ENCODE measurements at places on chromosomes 2 and 18.

GRCh38 chr2:180618570-180618969 lies 361.8 kb upstream of the UBE2E3 start:
- DNase-seq = no peak

DNA sequence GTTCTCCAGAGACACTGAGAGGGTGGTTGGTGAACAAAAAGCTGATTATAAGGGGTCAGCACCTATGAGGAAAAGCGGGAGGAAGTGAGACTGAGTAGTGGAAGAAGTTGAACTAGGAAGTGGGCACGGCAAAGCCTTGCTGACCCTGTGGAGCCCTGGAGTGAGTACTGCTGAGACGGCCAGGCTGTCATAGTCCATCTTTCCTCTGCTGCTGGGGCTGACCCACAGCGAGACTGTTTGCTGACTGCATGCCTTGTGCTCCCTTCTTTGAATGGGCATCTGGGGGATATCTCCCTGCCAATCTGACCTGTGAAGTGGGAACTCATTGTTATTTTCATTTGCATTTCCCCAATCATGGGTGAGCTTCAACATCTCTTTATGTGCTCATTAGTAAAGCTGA lies 92.4 kb upstream of the LDAH start:
- no peak for DNase-seq

- DNase-seq = no peak
Measured at GRCh38 chr2:70943205-70943871, 7.6 kb downstream of the ATP6V1B1 start.

- no peak for DNase-seq
Measured at GRCh38 chr2:70691497-70692140, 76.4 kb downstream of the ADD2 start.

DNA sequence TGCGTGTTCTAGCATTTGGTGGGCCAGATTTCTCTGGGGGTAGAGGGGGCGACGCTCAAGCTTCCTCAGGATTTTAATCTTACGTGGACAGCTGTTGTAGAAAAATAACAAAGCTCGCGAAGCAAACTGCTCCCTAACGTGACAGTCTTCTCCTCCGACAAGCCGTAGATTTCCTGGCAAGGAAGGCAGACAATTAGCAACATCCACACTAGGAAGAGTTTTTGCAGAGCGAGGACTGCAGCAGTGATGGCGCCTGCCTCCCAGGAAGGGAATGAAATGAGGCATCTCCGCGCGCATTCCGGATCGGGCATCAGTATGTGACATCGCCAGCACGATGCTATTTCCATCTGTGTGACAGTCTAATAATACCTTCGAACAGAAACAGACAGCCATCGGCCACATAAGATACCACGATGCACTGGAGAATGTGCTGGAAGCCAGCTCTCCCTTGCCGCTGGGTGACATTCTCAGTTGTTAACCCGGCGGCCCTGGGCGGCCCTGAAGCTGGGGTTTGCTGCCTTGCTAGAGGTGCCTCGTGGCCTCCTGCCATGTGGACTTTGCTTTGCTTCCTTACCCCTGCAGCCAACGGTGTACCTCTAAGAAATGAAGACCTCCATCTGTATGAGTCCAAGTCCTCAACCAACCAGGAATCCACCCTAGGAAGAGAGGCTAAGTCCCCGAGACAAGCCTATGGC lies 101.8 kb upstream of the AGAP1 start:
- DNase-seq = no peak

DNA sequence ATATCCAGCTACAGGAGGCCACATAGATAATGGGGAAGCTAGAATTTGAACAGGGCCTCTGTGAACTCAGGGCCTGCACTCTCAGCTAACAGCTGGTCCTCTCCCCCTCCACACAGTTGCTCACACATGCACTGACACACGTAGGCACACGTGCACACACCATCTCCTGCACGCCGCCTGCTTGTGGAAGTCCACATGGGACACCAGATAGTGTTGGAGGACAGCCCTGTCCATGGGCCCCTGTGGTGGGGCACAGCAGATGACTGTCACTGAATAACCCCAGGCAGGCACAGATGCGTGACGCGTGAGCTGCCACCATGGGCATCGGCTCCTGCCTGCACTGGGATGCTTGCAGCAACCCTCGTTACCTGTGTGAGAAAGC lies 52.9 kb downstream of the ADI1 start:
- DNase-seq = no peak

GRCh38 chr2:10352361-10352760 lies 49.7 kb downstream of the HPCAL1 start:
- no peak for DNase-seq

- peak; percentile 33 for DNase-seq
Measured at GRCh38 chr2:501130-501529, 176.1 kb downstream of the TMEM18 start.

GRCh38 chr2:49165662-49166061 lies 11.3 kb upstream of the FSHR start:
- DNase-seq = no peak

DNA sequence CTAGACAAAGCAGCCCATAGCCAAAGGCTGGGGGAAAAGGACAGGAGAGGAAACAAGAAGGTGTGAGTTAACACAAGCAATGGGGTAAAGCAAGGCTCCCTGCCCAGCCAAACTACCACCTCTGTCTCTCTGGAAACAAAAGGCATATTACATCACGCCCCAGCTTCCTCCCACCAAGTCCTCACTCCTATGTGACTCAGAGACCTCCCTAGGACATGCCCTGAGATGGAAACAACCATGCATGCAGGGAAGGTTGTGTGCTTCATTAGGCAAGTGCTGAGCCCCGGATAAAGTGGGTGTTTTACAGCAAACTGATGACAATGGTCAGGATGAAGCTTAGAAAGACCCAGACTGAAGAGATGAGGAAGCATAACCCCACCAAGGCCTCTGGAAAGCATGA lies 9.0 kb upstream of the ATRAID start:
- DNase-seq = no peak

DNA sequence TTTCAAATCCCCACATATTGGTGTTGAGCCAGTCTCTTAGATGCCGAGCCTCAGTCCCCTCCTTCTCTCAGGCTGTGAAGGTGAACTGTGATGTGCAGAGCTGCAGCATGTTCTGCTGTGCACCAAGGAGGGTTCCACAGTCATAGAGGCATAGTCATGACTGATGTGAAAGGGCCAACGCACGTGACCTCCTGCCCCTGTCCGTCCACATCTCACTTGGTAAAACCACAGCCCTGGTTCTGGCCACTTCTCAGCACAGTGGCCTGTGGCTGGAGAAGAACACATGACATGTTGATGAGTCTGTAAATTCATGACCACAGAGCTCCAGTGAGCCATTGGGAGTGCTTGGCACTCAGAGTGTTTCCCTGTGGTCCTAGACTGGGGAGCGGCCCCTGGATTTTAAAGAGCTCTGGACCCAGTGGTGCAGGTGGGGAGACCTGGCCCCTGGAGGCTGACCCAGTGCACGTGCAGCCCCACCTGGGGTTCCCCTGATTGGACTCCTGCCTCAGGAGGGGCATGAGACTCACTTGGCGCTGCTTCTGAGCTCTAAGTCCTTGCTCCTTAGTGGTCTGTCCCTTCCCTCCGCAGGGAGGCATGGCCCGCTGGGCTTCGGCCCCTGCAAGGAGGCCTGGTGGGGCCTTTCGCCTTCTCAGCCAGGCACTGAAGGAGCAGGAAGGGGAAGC lies 25.3 kb downstream of the INPP4A start:
- no peak for DNase-seq

GRCh38 chr2:201150454-201151020 lies 32.4 kb upstream of the CASP10 start:
- DNase-seq = no peak

DNA sequence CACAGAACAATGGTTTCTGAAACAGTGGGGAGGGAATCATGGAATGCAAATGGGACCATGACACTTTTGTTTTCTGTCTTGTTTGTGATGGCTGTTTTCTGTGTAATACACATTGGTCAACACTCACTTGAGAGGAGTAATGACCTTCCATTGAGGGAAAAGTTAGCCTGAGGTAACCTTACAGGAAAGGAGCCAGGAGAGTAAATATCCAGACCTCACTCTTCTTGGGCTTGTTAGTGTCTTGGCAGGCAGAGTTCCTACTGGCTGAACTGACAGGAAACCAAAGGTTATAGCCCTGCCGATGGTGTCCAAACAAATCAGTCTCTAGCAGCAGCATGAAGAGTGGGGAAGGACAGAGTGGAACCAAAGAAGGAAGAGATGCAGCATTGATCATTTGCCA lies 17.2 kb upstream of the RPRM start:
- no peak for DNase-seq

GRCh38 chr2:187959821-187960220 lies 331.9 kb upstream of the GULP1 start:
- no peak for DNase-seq

- DNase-seq = no peak
Measured at GRCh38 chr2:4931721-4932365, 760.3 kb upstream of the SOX11 start.

DNA sequence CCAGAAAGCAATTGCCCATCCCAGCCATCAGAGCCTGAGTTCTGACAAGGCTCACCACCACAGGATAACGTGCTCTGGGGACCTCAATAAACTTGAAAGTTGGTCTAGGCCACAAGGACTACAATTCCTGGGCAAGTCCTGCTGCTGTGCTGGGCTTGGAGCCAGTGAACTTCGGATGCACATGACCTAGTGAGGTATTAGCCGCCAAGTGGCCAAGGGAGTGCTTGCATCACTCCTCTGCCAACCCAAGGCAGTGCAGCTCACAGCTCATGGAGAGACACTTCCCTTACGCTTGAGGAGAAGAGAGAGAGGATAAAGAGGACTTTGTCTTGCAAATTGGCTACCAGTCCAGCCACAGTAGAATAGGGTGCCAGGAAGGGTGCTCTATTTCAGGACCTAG lies 219.6 kb downstream of the MBD2 start:
- no peak for DNase-seq

GRCh38 chr2:241350878-241351639 lies 5.0 kb upstream of the FARP2 start:
- DNase-seq = no peak

- DNase-seq = peak; percentile 9
Measured at GRCh38 chr2:58289029-58289428, 47.9 kb upstream of the FANCL start.

- DNase-seq = no peak
Measured at GRCh38 chr18:62460851-62461300, 61.9 kb upstream of the ZCCHC2 start.

DNA sequence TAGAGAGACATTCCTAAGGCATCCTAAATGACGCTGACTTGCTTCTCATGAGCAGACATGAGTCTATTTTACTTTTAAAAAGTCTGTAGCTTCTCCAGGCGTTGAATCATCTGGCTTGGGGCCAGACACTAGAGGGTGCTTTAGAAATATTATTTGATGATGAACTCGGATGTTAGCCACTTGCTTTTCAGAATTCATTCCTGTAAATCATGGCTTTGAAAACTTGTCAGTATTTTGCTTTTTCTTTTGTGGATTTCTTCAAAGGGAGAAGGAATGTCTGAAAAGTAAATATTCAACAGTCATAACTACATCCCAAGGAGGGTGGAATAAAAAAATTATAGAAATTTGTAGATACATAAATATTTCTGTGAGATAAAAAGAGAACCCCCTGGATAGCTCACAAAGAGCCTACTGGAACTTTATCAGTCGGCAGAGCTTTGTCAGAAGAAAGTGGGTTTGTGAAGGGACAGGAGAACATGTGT lies 370.8 kb downstream of the OSR1 start:
- DNase-seq = peak; percentile 18

- DNase-seq = no peak
Measured at GRCh38 chr2:235864733-235865515, 303.3 kb downstream of the GBX2 start.

DNA sequence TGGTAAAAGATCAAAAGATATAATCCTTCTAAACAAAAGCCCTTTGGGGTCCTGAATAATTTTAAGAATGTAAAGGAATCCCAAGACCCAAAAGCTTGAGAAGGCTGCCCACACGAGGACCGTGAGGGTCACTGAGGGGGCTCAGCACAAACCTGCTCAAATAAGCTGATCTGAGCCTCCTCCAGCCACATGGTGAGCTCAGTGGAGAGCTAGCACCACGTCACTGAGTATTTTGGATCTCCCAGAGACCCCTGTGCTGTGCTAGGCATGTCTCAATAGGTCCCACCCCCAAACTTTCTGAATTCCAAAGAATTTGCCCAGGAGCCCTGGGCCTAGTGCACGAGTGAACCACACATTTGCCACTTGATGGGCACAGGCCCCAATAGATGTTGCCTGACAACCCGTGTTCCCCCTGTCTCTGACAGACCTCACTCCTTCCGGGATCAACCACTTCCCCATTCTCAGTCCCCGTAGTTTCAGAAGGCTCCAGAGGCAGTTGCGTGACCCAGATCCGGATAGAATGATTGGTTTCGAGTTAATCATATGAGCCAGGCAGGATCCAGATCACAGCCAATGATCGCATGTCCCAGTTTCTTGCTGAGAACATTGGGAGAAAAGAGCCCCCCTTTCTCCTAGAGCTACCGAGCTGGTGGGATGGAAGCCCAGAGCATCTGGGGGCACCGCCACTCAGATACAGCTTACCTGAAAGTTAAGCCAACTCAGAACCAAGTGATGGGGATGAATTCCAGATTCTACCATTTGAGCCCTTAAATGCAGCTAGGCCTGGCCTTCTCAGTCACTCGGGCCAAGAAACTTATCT lies 203.8 kb downstream of the TNS1 start:
- DNase-seq = no peak

DNA sequence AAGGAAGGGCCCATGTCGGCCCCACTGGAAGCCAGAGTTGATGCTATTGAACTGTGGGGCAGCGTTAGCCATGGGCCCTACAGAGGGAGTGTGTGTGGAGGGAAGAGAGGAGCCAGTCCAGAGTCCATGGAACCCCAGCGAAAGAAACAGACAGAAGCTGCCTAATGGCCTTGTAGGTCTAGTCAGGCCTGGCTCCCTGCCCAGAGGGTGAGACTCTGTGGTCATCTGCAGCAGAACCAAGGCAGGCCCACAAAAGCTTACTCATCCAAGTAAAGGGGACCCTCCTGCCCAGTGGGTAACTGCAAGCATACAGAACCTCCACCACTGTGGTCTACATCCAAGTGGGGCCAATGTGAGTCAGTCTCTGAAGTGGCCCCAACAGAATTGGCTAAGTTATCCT lies 439.8 kb downstream of the TGIF1 start:
- DNase-seq = no peak

DNA sequence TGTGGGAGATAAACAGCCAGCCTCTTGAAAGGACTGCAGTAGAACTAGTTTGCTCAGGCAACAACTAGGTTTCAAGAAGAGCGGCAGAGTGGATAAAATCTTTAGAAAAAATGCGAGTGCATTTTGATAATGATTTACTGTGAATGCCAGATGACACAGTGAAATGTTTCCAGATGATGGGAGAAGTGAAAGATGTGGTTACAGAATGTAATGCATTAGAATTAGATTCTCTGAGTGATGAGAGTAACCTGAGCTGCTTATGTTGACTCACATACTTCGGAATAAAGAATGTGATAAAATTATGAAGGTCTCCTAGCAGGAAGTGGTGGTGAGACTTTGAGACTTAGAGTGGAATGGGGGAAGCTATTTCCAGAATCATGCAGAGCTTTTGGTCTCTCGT lies 184.3 kb downstream of the GULP1 start:
- DNase-seq = peak; percentile 1

- no peak for DNase-seq
Measured at GRCh38 chr18:5311301-5311989, 15.9 kb upstream of the ZBTB14 start.

GRCh38 chr2:28662468-28663181 lies 89.0 kb upstream of the PPP1CB start:
- peak; percentile 70 for DNase-seq
